ENCODE measurements at places on chromosomes 1 and 21. TPM values are rescaled to one million over a fixed set of nuclear protein-coding genes. Genes with fewer than 3 reads are reported as not detected.

- no peak for DNase-seq
- peaks cover 9% of the 10 kb centered on the region for H3K4me1 ChIP-seq
- H3K27ac ChIP-seq: no peak overlapping the region
These were observed 770 bp downstream of the NTNG1 start for GRCh38 chr1:107141491-107142126.

DNA sequence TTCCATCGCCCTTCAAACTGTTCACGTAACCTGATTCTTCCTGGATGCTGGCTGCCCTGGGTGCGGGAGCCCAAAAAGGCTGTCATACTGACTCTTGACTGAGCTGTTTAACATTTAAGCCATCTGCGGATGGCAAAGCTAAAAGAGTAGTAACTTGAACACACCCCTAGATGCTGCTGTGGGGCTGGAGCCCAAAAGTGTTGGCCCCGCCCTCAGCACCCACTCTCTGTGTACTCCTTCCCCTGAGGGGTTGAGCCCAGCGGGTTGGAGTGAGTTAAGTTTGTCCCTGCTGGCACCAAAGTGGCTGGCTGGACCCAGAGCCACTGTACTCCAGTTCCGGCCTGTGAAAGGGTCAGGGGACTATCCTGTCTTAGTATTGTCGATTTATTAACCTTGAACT lies 640.6 kb downstream of the PTPRU start:
- H3K27ac ChIP-seq: no peak overlapping the region
- no peaks in the 10 kb centered on the region for H3K36me3 ChIP-seq
- no peaks in the 10 kb centered on the region for H3K27me3 ChIP-seq
- H3K4me1 ChIP-seq: peaks cover 15% of the 10 kb centered on the region
- no peak for DNase-seq

- no peak for DNase-seq
- H3K27me3 ChIP-seq: no peaks in the 10 kb centered on the region
- H3K27ac ChIP-seq: no peak overlapping the region
- no peak overlapping the region for H3K4me3 ChIP-seq
- no peaks in the 10 kb centered on the region for H3K4me1 ChIP-seq
- no peaks in the 10 kb centered on the region for H3K36me3 ChIP-seq
These were observed 63.3 kb downstream of the FYB2 start for GRCh38 chr1:56755911-56756310.

DNA sequence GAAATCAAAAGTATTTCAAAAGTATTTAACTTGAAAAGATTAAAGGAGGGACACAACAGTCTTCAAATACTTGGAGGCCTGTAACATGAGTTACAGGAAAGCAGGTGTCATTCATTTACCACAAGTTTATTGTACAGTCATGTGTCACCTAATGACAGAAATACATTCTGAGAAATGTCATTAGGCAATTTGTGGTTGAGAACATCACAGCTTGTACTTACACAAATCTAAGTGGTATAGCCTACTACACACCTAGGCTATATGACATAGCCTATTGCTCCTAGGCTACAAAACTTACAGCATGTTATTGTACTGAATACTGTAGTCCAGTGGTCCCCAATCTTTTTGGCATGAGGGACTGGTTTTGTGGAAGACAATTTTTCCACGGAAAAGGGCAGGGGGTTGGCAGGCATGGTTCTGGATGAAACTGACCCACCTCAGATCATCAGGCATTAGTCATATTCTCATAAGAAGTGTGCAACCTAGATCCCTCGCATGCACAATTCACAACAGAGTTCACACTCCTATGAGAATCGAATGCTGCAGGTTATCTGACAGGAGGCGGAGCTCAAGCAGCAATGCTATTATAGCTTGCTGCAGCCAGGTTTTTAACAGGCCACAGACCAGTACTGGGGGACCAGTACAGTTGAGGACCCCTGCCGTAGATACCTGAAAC lies 25.0 kb upstream of the PHTF1 start:
- no peaks in the 10 kb centered on the region for H3K27me3 ChIP-seq
- H3K27ac ChIP-seq: peak overlapping the region; percentile 84
- H3K36me3 ChIP-seq: no peaks in the 10 kb centered on the region
- H3K4me3 ChIP-seq: peak overlapping the region; percentile 30
- peaks cover 82% of the 10 kb centered on the region for H3K4me1 ChIP-seq

GRCh38 chr1:92790081-92790480 lies 5.2 kb upstream of the EVI5 start:
- H3K27ac ChIP-seq: no peak overlapping the region
- DNase-seq: no peak
- H3K4me1 ChIP-seq: peaks cover 4% of the 10 kb centered on the region
- H3K27me3 ChIP-seq: no peaks in the 10 kb centered on the region
- no peaks in the 10 kb centered on the region for H3K36me3 ChIP-seq

The SHISAL2A gene
- 0.33 TPM for total RNA-seq

The TMIGD3 gene
- total RNA-seq: not detected

The FBXO2 gene
- total RNA-seq: 20.8 TPM

The PGM1 gene
- 698 TPM for total RNA-seq

The TEDDM1 gene
- not detected for total RNA-seq

The CFH gene
- 32.3 TPM for total RNA-seq

The SPRR3 gene
- total RNA-seq: not detected

The LEFTY2 gene
- 0.20 TPM for total RNA-seq
